CD4-positive, alpha-beta T cell treated with Interleukin-2 at 100 ng/mL for 4 hours (primary cell): ENCODE measurements at places on chromosomes 7 and 10.

GRCh38 chr7:92880212-92881090 lies 44.1 kb upstream of the CDK6 start:
- peak; percentile 18 for DNase-seq

- DNase-seq = no peak
These were observed 128.3 kb downstream of the NEBL start for GRCh38 chr10:20768843-20769242.

GRCh38 chr7:91566402-91566732 lies 302.1 kb downstream of the FZD1 start:
- DNase-seq = no peak

DNA sequence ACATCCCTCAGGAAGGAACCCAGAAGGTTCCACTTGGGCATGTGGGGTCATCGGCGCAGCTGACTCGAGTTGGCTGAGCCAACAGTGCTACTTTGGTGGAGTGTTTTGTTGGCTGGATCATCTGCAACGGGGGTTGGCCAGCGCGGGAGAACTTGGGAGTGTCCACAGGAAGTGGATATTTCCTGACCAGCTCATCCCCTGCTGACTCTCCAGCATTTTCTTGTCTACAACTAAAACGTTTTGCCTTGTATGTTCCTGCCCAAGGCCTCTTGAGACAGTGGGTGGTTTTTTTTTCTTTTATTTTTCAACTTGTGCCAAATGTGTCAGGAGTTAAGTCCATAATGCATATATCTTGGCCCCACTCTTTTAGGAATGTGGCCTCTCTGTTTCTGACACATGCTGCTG lies 208.6 kb downstream of the ZNF365 start:
- no peak for DNase-seq

DNA sequence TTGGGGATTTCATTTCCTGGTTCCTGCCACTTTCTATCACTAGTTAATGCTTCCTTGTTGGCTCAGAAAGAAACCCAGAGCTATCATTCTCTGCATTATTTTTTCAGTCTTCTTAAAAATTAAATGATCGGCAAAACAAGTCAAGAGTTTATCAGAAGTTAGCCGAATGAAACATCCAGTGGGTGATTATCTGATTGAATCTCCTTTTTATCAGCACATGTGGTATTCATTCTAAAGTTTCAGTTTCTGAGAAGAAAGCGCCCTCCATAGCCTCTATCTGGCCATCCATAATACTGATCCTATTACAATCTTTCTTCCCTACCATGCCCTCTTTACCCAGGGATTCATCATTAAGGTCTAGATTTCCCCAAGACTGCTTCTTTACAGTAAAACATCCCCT lies 71.8 kb downstream of the OSBPL3 start:
- no peak for DNase-seq

DNA sequence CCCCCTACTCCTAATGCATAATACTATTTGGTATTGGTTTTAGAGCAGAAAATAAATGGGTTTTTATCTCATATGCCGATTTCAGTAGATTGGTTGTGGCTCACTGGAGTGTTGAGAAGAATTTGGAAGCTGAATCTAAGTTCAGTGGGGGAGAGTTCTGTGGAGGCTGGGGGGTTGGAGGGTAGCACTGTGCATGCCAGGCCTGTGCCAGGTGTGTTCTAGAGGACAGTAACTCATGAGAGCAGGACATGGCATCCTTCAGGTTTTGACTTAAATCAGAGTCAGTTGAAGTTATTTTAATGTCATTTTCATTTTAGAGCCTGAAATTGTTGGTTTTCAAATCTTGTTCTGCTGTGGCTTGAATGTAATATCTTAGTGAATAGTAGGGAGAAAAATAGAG lies 79.5 kb downstream of the EEPD1 start:
- DNase-seq = no peak

GRCh38 chr7:151833691-151834090 lies 43.2 kb downstream of the PRKAG2 start:
- no peak for DNase-seq

DNA sequence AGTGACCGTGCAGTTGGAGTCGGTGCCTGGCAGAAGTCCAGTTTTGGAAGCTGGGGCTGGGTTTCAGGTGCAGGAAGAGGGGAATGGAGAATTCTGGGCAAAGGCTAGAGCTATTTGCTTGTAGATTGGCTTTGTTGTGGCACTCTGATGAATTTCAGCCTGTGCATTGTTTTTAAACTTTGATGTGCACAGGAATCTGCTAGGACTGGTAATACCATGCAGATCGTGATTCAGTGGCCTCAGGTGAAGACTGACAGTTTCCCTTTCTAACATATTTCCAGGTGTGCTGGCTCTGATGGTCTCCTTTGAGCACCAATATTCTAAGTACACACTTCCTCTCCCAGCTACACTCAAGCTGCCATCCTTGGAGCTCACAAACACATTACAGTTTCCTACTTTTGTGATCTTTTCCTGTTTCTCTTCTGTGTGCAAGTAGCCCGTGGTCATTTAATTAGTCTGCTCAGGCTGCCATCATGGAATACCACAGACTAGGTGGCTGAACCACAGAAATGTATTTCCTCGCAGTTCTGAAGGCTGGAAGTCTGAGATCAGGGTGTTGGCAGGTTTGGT lies 55.6 kb downstream of the NOC3L start:
- DNase-seq = no peak

DNA sequence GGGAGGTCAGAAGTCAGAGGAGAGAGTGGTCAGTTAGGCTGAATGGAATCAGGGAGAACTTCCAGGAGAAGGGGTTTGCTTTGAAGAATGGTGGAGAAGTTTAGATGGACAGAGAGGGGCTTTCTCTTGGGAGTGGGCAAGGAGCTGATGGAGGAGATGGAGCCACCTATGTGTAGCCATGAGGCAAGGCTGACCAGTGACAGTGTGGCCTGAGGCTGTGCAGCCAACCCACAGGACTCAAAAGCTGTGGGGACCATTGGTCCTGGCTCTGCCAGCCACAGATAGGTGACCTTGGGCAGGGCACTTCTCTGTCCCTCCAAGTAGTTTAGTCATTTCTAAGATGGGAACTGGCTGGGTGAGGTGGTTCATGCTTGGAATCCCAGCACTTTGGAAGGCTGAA lies 18.7 kb downstream of the NEURL1 start:
- DNase-seq = no peak

GRCh38 chr7:121446526-121446925 lies 50.4 kb upstream of the FAM3C start:
- DNase-seq = no peak

- DNase-seq = no peak
These were observed 274.6 kb upstream of the ZNF32 start for GRCh38 chr10:43923328-43923727.

DNA sequence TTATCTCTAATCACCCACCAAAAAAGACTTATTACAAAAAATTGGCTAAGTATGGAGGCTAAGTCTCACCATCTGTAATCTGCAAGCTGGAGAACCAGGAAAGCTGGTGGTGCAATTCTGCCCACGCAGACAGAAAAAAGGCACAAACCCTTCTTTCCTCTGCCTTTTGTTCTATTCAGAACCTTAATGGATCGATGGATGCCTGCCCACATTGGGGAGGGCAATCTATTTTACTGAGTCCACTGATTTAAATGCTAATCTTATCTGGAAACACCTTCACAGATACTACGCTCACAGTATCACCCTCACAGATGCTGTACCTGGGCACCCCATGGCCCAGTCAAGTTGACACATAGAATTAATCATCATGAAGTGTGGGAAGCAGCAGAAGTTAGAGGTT lies 10.2 kb downstream of the IGFBP3 start:
- no peak for DNase-seq

GRCh38 chr7:30068117-30068516 lies 39.9 kb downstream of the PLEKHA8 start:
- no peak for DNase-seq

DNA sequence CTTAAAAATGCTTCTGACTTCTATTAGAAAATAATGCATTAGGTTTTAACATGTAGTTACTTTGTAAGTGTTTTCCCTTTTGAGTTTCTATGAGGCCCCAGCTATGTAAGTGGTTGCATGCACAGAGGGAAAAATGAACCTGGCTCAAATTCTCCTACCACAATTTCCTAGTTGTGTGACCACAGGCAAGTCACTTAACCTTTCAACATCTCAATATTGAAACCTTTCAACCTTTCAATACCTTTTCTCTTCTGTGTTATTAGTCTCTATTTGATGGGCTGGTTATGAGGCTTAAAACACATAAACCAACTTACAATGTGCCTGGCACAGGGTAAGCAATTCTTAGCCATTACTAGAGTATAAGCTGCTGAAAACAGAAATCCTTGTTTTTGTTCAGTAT lies 203.0 kb downstream of the KCND2 start:
- DNase-seq = no peak

GRCh38 chr10:14526326-14526725 lies 195.6 kb upstream of the FRMD4A start:
- no peak for DNase-seq

DNA sequence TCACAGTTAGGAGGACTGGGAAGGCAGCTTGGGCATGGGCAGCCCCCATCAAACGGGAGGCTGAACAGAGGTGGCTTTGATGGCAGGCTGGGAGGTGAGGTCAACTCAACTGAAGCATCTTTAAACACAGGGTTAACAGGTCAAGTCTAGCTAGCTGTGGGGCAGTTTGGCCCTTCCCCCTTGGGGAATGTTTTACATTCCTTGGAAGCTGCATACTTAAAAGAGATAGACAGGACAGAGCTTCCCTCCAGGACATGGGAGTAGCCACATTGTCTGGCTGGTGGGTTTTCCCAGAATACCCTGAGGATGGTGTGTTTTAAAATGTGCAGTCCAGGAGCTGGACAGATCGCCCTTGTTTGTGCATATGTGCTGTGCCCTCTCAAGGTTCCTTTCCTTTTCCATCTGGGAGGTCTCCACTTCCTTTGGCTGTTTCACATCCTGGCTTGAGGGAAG lies 6.8 kb upstream of the RASSF4 start:
- DNase-seq = no peak

GRCh38 chr10:110985497-110986275 lies 66.3 kb downstream of the SHOC2 start:
- DNase-seq = no peak

GRCh38 chr10:6354168-6354772 lies 151.5 kb downstream of the PFKFB3 start:
- no peak for DNase-seq

DNA sequence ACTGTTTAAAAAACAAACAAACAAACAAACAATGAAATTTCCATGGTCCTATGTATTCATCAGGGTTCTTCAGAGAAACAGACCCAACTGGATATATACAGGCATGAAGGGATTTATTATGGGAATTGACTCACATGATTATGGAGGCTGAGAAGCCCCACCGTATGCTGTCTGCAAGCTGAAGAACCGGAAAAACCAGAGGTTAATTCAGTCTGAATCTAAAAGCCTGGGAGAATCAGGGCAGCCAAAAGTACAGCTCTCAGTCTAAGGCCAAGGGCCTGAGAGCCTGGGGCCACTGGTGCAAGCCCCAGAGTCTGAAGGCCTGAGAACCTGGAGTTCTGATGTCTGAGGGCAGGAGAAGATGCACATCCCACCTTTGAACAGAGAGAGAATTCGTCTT lies 163.5 kb downstream of the MDFIC start:
- no peak for DNase-seq

DNA sequence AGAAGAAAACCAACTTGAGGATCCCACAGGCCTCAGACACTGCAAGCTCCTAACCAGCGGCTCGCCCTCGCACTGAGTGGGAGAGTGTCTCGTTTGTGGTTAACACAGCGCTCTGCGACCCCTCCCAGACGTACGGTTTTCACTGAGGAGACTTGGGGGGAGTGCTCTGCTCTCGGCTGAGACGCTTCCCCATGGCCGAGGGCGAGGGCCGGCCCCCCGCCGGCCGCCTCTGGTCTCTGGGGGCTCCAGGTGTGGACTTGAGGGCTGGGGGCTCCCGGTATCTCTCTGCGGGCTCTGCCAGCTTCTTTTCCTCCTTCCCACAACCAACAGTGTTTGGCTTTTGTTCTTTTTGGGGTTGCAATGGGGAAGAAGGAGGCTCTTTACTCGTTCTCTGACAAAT lies 118.7 kb downstream of the LARP4B start:
- no peak for DNase-seq

DNA sequence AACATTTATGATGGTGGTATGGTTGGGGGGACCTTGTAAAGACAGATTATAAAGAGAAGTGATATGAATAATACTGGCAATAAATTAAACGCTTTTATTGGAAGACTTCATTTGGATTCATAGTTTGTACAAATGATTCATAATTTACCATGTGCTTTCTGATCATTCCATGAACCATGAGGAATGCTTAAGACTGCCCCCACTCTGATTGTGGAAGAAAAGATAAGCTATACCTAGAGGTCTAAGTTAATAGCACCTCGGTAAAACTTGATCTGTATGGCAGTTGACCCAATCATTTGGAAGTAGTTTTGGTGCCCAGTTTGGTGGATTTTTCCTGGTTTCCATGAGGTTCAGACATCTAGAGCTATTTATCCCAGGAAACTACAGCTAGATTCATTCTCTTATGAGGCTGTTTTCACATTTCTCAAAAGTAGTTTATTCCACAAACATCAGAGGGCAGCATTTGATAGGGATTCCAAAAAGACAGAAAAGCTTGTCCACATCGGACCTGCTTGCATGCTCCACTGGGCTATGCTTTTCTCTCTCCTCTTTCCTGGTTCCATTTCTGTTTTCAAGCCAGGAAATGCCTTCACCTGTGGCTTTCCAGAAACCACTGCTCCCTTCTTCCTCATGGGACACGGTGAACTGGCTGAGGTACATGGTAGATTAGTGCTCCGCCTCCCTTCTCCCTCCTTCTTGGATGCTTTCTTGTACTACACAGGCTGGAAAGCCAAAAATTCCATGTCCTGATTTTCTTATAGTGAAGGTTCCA lies 29.2 kb downstream of the TFAM start:
- DNase-seq = no peak

GRCh38 chr10:102269017-102269416 lies 23.7 kb downstream of the GBF1 start:
- DNase-seq = no peak

DNA sequence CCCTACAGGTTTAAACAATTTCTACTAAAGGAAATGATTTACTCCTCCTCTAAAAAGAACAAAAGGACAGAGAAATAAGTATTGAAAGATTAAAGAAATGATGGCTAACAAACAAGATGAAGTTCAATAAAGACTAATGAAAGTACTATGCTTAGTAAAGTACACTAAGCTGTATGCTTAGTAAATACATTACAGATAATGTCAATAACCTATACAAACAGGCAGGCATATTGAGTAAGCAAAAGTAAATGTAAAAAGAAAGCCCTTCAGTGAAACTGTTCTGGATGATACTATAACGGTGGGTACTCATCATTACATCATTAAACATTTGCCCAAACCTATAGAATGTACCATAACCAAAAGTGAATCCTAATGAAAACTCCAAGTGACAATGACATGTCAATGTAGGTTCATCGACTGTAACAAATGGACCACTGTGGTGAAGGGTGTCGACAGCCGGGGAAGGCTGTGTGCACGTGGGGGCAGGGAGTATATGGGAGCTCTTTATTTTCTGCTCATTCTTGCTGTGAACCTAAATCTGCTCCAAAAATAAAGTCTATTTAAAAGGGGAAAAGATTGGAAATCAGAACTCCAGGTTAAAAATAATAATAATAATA lies 34.0 kb downstream of the CYTH3 start:
- DNase-seq = no peak

GRCh38 chr7:1494866-1495563 lies 9.2 kb downstream of the INTS1 start:
- DNase-seq = no peak

GRCh38 chr7:19262826-19263225 lies 117.6 kb upstream of the FERD3L start:
- DNase-seq = no peak
